Stimulated activated CD8-positive, alpha-beta memory T cell treated with anti-CD3 and anti-CD28 coated beads, Interleukin-7, amount 100 ng/mL, for 1 hour (primary cell): ENCODE measurements at places on chromosomes 7 and 10.

DNA sequence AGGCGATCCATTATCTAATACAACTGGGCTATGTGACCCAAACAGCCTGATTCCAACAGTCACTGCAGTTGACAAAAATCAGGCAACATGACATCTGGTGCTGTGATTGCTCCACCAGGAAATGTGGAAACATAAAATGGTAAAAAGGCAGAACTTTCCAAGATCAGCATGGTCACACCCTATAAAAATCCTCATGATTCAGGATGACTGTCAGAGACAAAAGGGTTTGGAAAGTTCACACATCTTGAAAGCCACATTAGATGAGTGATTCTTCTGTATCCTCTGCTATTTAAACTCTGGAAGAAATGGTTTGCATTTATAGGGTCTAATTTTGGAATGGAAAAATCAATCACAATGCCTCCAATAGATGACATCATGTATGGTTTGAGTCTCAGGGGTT is 662.6 kb upstream of the IGFBP3 start:
- no peak for DNase-seq

DNA sequence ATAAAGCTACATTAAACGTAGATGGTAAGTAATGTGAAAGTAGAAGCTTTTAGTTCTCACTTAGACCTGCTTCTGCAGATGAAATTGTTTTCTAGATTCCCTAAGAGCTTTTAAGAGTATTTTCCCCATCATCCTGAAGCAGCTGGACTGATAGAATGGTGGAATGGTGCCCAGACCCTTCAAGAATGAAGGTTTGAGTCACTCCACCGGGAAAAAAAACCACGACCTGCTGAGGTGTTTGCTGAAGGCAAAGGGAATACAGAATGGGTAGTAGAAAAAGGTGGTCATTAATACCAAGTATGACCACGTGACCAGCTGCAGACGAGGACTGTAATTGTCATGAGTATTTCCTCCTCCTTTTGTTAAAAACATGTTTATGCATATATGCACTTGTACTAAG is 79.2 kb upstream of the PTPRZ1 start:
- no peak for DNase-seq

- DNase-seq, result no peak
Observed at GRCh38 chr10:103720964-103721335, 134.4 kb downstream of the SH3PXD2A start.

- DNase-seq, result no peak
Observed at GRCh38 chr10:84416245-84416555, 87.8 kb downstream of the CCSER2 start.

GRCh38 chr10:69749178-69750010 is 52.3 kb upstream of the COL13A1 start:
- DNase-seq, result no peak

DNA sequence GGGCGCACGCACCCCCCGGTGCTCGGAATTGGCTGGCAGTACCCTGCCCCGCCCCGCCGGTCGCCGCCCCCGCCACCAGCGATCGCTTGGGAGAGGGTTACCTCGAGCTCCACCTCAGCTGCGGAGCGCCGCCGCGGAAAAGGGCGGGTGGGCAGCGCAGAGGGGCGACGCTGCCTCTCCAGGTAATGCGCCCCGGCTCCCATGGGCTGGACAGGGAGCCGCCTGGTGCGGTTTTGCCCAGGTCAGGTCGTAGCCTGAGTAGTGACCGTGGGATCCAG is 1.3 kb downstream of the PFKFB3 start:
- DNase-seq, result peak; percentile 31

DNA sequence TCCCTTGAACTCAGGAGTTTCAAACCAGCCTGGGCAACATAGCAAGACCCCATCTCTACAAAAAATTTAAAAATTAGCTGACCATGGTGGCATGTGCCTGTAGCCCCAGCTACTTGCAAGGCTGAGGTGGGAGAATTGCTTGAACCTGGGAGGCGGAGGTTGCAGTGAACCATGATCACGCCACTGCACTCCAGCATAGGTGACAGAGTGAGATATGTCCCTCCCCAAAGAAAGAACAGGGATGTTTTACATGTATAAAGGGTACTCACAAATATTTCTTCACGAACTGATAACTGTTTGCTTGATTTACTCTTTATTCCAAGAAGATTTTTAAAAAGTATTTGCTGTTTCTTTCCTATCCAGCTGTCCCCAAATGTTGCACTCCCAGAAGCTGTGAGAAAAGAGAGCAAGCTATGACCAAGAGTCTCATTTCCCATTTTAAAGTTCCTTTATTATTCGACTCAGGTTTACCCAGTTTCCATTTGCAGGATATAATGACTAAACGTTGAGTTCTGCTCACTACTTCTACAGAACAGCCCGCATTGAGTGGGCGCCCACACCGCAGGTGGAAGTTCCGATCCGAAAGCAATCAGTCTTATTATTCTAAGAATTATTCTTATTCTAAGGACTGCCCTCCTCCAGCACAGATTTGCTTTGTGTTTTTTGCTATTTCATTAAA is 90.7 kb downstream of the APBB1IP start:
- DNase-seq, result no peak

DNA sequence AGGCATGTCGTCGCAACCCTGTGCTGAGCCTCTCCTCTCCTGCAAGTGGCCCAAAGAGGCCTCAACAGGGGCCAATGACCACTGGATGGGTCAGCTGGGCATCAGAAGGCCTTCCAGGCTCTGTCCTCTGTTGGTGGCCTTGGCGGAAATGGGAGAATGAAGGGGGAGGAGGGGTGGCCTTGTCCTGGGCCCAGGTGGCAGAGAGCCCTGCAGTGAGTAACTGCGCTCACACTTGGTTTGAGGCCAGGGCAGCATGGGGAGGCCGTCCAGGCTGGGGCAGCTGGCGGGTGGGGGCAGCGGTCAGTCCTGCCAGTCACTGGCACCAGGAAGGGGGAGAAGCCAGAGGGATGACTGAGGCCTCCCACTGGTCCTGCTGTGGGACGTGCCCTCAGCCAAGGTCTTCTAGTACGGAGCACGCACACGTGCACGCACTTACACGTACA is 59.8 kb downstream of the LHPP start:
- DNase-seq, result no peak

DNA sequence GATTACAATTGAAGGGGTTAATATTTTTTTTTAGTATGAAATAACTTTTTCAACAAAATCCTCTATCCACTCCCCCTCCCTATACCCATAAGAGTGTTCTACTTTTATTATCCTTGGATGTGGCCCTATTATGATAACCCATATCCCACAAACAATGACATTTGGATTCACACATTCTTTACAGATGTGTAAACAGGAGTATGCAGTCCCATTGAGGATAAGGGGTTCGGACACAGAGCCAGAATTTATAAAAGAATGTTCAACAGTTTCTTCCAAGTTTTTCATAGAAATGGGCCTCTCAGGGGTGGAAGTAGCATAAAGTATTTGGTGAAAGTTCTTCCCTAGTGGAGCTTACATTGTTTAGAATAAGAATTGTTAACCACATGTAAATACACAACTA is 16.1 kb upstream of the PCLO start:
- DNase-seq, result no peak

DNA sequence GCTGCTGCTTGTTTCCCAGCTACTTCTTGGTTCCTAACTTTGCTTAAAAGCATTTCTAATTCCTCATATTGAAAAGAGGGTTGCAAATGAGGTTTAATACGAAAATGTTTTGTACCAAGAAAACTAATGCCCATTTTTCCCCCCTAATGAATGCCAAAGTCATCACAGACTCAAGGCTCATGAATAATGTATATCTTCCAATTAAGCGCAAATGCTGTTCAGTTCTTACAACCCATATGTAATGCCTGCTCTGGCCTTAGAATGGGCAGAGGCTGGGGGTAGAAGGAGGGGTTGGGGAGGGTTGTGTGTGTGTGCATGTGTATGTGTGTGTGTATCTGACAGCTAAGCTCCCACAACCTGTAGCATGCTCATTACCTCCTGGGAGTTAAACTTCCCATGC is 901.7 kb downstream of the KCNMA1 start:
- DNase-seq, result no peak

DNA sequence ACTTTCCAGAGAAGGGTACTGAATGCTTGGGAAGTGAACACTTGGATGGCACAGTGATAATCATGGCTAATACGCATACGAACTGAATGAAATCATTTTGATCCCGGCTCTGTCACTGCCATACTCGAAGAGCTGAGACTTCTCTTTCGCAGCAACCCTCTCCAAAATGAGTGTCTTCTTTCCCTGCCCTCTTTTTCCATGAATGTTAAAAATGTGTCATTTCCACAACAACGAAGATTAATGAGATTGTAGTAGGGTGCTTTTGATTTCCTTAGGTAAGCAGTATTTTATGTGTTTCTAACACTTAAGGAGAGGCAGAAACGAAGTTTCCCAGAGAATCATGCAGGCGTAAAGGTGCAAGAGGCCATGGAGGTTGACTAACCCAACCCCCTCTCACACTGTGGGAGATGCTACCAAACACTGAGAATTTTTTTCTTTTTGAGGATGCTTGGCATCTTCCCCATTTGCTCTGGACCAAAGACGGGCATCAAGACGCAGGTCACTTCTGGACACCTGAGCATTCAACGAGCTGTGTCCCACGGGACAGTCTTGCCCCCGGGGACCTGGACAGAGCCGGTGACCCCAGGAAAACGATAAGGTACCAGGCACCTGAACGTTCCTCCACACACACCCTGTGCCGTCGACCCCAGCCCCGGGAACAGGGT is 823 bp downstream of the COPG2 start:
- DNase-seq, result no peak

- no peak for DNase-seq
Observed at GRCh38 chr7:141541375-141541774, 9.8 kb upstream of the AGK start.

GRCh38 chr7:83930262-83930661 is 264.3 kb downstream of the SEMA3A start:
- no peak for DNase-seq

GRCh38 chr7:6346581-6346980 is 74.2 kb upstream of the CYTH3 start:
- DNase-seq, result no peak

DNA sequence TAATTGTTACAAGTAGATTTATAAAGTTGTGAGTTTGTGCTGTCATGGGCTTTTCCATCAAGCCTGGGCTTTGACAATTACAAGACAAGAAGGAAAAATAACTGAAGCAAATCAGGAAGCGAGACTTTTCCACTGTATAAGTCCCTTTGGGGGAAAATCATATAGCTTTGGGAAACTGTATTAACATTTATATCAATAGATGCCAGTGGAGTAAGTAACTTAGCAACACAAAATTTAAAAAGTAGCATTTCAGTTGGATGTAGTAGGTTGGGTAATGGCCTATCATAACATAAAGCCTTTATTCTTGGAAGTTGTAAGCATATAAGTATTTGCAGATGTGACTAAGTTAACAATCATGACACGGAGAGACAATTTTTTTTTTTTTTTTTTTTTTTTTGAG is 931.1 kb downstream of the CNTNAP2 start:
- DNase-seq, result no peak

- DNase-seq, result no peak
Observed at GRCh38 chr10:14580671-14581332, 193.9 kb downstream of the FAM107B start.

GRCh38 chr10:27715505-27715904 is 30.1 kb downstream of the MKX start:
- no peak for DNase-seq

DNA sequence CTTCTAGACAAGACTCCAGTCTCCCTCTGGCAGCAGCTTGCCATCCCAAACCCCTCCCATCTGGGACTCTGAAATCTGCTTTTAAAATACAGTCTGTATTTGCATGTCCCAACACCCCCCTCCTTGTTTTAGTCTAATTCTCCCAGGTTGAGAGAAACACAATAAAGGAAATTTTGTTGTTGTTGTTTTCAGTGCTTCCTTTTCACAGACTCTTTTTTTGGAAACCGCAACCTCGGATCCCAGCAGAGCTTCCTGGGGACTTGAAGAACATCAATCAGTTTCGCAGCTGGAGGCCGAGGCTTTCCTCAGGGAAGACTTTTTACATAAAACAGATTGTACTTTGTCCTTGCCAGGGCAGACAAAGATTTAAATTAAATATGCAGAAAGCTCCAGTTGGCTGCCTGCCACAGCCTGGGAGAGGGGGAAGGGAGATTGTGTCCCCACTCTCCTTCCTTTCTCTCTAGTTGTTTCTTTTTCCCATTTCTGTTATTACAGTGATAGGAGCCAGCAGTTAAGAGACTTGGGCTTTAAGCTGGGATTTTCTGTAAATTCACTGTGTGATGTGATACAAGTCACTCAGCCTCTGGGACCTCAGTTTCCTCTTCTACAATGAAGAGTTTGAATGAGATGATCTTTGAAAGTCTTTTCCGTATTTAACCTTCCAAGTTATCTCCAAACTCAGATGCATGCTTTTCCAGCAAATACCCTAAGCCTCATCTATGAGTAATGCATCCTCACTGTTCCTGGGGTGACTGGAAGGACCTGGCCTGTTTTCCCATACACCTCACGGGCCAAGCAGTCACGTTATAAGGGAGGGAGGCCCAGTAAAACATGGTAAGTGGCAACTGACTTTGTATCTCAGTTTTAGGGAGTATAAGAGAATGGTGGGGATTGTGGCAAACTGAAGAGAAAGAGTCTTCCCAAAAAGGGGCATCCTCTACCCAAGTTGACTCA is 192.3 kb downstream of the REEP3 start:
- DNase-seq, result no peak

- no peak for DNase-seq
Observed at GRCh38 chr7:121372376-121373010, 23.6 kb downstream of the FAM3C start.

- DNase-seq, result no peak
Observed at GRCh38 chr7:141844256-141844655, 3.0 kb upstream of the PRSS37 start.

- no peak for DNase-seq
Observed at GRCh38 chr10:10460451-10460850, 557.2 kb upstream of the CELF2 start.

GRCh38 chr7:47638679-47639315 is 56.9 kb upstream of the TNS3 start:
- DNase-seq, result no peak

DNA sequence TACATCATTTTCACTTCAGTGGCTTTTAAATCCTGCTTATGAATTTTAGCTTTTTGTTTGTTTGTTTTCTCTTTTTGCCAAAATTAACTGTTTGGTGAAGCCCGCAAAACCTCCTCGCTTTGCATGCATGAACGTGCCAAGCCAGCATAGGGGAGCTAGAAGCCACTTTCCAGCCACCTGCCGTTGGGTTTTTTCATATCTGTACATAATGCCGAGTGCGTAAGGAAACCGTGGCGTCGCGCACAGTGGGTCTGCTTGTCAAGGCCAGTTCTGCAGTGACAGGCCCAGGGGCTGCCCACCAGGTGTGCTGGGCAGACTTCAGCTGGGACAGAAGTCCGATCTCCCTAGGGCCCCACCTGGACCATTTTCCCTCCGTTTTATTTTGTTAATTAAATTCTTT is 41.1 kb downstream of the WIPI2 start:
- no peak for DNase-seq

GRCh38 chr10:132004052-132004451 is 22.3 kb upstream of the BNIP3 start:
- DNase-seq, result no peak

GRCh38 chr10:26831936-26832335 is 28.8 kb downstream of the ABI1 start:
- DNase-seq, result no peak
